HTR-8/SVneo (cell line): ENCODE measurements at places on chromosomes 4 and X.

GRCh38 chrX:74431797-74432196 lies 10.5 kb downstream of the SLC16A2 start:
- no peak for DNase-seq

- DNase-seq, result no peak
Measured at GRCh38 chr4:11415409-11416070, 13.2 kb downstream of the HS3ST1 start.

DNA sequence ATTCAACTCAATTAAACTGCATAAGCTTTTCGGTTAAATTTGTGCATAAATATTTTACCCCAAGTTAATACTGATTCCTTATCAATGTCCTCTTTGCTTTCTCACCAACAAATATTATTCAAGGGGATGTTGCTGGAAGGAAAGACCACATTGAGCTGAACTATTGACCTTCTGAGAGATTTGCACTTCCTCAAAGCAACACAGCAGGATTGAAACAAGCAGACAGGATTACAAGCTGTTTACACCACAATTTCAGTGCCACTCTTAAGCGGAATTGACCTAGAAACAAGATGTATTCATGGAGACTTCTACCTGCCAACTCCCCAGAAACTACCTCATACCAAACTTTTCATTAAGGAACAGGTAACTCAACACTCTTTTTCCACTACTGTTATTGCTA lies 96.5 kb upstream of the DUSP21 start:
- DNase-seq, result no peak

- no peak for DNase-seq
Measured at GRCh38 chrX:63754136-63754859, 30.7 kb downstream of the ARHGEF9 start.

DNA sequence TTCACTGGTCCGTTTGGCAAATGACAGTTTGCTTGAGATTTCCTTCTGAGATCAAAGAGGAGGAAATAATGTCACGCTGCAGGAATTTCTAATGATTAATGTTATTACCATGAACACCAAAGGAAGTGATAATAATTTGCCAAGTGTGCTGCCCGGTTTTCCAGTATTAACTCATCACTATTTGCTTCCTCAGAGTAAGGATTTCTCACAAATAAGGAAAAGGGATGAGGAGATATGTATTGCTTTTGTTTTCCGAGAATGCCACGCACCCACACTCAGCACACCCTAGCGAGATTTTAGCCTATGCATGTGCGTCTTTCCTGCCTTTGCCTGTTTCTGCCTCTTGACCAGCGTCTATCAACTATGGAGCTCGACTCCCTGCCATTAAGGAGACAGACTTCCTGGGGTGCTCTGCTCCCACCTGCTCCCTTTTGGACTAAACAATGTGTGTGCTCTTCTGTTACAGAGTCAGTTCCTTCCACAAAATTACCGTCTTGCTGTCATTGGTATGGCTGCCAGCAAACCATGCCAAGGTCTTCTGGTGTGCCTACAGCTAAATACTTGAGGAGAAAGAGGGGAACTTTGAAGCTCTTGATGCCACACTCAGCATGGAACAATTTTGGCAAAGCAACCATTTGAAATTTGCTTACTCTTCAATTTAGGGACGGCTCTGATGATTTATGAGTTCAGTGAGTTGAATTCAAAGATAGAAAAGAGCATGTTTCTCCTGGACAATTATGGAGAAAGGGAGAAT lies 393.1 kb upstream of the ZFP42 start:
- peak; percentile 17 for DNase-seq

DNA sequence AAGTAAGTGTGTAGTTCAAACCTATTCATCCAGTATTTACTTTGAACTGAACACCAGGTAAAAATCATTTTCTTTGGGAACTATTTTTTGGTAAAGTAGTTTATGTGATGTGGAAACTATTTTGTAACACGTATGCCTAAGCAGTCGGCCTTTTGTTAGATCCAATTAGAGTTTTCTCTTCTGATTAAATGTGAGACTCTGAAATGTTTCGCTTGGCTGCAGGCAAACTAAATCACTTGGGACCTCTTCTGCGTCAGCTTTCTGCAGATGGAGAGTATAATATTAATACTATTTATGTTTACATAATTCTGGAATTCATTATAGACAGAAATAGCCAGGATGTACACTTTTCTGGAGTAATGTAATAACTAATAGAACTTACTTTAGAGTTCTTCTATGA lies 46.9 kb downstream of the BMPR1B start:
- DNase-seq, result no peak

GRCh38 chr4:16860516-16860915 lies 37.9 kb downstream of the LDB2 start:
- DNase-seq, result no peak

DNA sequence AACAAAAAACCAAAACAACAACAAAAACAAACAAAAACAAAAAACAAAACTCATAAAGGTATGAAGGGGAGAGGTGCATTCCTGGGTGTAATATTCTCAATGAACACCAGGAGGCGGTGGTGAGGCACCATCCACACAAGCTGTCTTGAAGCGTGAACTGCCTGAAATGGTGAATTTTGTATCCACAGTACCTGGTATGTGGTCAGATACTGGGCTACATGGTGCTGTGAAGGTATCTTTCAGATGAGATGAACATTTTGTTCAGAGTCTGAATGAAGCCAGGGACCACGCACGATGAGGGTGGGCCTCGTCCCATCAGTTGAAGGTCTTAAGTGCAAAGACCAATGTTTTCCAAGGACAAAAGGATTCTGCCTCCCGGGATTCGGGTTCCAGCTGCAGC lies 58.5 kb downstream of the ASMT start:
- DNase-seq, result no peak

- DNase-seq, result no peak
Measured at GRCh38 chrX:68699960-68700746, 52.7 kb downstream of the STARD8 start.
